ENCODE measurements at places on chromosomes 2 and 18.

DNA sequence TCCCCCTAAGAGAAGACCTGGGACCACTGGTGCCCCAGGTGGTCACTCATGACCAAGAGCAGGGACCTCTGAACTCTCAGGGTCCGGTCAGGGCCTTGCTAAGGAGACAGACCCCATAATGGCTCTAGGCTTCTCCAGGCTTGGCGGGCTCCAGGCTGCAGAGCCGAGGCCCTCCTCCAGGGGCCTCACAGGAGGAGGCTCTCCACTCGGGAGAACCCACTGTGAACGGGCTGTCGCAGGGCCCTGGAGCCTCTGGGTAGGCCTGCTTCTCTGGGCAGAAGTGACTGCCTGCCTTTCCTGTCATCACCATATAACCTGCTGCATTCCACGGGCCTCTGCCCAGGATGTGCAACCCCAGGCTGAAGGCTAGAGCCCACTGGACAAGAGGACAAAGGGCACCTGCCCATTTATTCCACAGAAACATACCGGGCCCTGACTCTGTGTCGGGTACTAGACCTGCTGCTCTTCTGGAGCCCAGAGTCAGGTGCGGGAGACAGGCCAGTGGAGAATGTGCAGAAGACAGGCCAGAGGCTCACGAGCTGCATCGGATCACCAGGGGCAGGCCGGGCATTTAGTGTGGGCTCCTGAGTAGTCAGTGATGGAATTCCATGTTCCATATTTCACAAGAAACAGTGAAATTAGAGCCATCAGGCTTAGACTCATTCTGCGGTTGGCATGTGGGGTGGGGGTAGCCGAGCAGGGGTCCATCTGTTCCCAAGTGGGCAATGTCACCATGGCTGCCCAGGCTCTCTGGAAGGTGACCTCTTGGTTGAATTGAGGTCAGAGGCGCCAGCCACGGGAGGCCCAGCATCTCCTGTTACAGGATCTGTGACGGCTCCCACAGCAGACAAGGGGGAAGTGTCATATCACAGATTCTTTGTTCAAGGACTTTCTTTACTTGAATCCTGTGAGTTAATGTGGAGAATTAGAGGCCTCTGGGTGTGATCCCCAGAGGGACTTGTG lies 220.8 kb downstream of the SH3RF3 start:
- H3K4me1 ChIP-seq, result peaks cover 26% of the 10 kb centered on the region
- no peaks in the 10 kb centered on the region for H3K36me3 ChIP-seq
- no peaks in the 10 kb centered on the region for H3K27me3 ChIP-seq
- DNase-seq, result peak; percentile 22

- H3K36me3 ChIP-seq, result no peaks in the 10 kb centered on the region
- no peak overlapping the region for H3K27ac ChIP-seq
- H3K27me3 ChIP-seq, result peaks cover 3% of the 10 kb centered on the region
- DNase-seq, result no peak
- no peak overlapping the region for H3K4me3 ChIP-seq
- H3K4me1 ChIP-seq, result peaks cover 14% of the 10 kb centered on the region
Observed at GRCh38 chr2:110860630-110861029, 128.3 kb downstream of the ACOXL start.

- H3K36me3 ChIP-seq, result no peaks in the 10 kb centered on the region
- peaks cover 2% of the 10 kb centered on the region for H3K27me3 ChIP-seq
- H3K4me1 ChIP-seq, result peaks cover 17% of the 10 kb centered on the region
- peak overlapping the region; percentile 52 for H3K4me3 ChIP-seq
- peak overlapping the region; percentile 92 for H3K27ac ChIP-seq
- DNase-seq, result peak; percentile 26
Observed at GRCh38 chr2:213189001-213189899, 37.8 kb upstream of the IKZF2 start.

DNA sequence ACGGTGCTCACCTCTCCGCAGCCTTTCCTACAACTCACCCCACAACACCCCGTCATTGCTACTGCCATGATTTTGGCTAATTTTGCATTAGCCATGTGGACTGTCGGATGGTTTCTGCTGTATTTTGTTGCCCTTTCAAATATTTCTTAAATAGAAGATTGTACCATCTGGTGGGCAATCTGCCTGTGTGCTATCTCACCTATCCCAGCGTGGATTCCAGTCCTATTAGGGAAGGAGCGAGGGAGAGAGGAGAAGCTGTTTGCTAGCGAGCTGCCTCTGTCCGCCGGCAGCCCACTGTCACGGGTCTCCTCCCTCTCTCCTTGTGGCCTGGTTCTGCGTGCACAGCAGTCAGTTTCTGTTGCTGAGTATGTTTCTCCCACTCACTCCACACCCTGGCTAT lies 336.2 kb downstream of the TXNL1 start:
- DNase-seq, result no peak
- peaks cover 2% of the 10 kb centered on the region for H3K27me3 ChIP-seq
- H3K4me1 ChIP-seq, result peaks cover 11% of the 10 kb centered on the region
- no peak overlapping the region for H3K27ac ChIP-seq
- H3K36me3 ChIP-seq, result no peaks in the 10 kb centered on the region

DNA sequence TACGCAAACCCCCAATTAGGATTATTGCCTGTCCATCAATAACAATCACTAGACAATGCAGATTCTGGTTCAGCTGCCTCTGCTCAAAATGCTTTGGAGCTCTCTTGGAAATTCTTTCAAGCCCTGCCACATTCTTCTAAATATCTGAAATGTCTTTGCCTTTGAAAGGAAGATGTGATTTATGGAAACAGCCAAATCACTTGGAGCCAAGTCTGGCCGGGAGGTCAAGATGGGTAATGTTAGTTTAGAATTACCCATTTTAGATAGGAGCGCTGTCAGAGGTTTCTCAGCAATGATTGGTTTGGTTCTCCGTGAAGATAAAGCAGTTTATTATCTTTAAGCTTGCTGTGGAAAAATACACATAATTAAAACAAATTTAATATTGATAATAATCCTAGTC lies 306.7 kb downstream of the SETBP1 start:
- no peaks in the 10 kb centered on the region for H3K36me3 ChIP-seq
- peaks cover 1% of the 10 kb centered on the region for H3K27me3 ChIP-seq
- no peak overlapping the region for H3K27ac ChIP-seq

- no peak overlapping the region for H3K27ac ChIP-seq
- no peak for DNase-seq
- H3K36me3 ChIP-seq, result peaks cover 12% of the 10 kb centered on the region
- H3K4me3 ChIP-seq, result no peak overlapping the region
Observed at GRCh38 chr18:37514953-37515352, 50.6 kb downstream of the CELF4 start.
